ENCODE measurements at places on chromosomes 12 and 14.

GRCh38 chr14:80946797-80947196, 5.3 kb upstream of the CEP128 start:
- no peaks in the 10 kb centered on the region for H3K36me3 ChIP-seq
- H3K27ac ChIP-seq = no peak overlapping the region
- H3K4me1 ChIP-seq = no peaks in the 10 kb centered on the region
- H3K4me3 ChIP-seq = no peak overlapping the region

- H3K27me3 ChIP-seq = peaks cover 11% of the 10 kb centered on the region
- DNase-seq = no peak
- H3K4me3 ChIP-seq = no peak overlapping the region
- H3K36me3 ChIP-seq = no peaks in the 10 kb centered on the region
- peaks cover 3% of the 10 kb centered on the region for H3K4me1 ChIP-seq
These were observed 8.5 kb upstream of the LTBP2 start for GRCh38 chr14:74620497-74620921.

- peaks cover 3% of the 10 kb centered on the region for H3K27me3 ChIP-seq
- no peak for DNase-seq
- H3K36me3 ChIP-seq = no peaks in the 10 kb centered on the region
- no peak overlapping the region for H3K27ac ChIP-seq
- no peak overlapping the region for H3K4me3 ChIP-seq
These were observed 1.9 kb upstream of the DCAF4 start for GRCh38 chr14:72924337-72924736.

- no peak for DNase-seq
- H3K27ac ChIP-seq = no peak overlapping the region
- H3K36me3 ChIP-seq = no peaks in the 10 kb centered on the region
- H3K4me1 ChIP-seq = no peaks in the 10 kb centered on the region
- no peaks in the 10 kb centered on the region for H3K27me3 ChIP-seq
- H3K4me3 ChIP-seq = no peak overlapping the region
These were observed 270.6 kb downstream of the NAV3 start for GRCh38 chr12:78101113-78101876.

GRCh38 chr14:90903101-90903500, 86.9 kb upstream of the TTC7B start:
- H3K27ac ChIP-seq = no peak overlapping the region
- peak; percentile 47 for DNase-seq
- no peak overlapping the region for H3K4me3 ChIP-seq
- no peaks in the 10 kb centered on the region for H3K4me1 ChIP-seq
- H3K27me3 ChIP-seq = no peaks in the 10 kb centered on the region
- peaks cover 12% of the 10 kb centered on the region for H3K36me3 ChIP-seq

DNA sequence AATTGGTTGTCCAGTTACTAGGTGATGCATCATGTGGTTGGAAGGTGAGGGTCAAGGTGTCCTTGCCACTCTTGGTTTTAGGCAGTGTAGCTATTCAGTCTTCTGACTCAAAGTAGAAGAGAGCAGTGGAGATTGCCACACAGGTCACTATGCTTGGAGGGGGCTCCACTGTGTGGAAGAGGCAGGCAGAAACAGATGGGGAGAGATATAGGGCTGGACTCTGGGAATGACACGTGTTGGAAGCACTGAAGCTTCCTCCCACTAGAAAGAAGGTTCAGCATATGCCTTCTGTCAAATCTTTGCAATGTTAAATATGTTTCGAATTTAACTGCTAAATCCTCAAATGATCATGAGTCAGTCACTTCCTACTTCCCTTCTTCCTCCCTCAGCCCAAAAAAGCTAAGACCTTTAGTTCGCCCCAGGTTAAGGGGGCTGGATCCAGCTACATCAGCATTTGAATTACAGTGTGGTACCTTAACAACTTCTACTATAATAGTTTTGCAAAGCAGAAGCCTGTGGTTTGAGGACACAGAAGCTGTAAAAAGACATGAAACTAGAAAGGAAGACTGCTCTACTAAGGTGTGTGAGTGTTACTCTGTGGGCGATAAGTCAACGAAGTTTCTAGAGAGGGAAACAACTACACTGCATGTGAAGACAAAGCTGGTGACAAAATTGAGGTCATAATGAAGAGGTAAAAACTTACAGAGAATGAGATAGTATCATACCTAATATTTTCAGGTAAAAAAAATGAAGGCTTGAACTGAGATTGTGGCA, 228.0 kb downstream of the NELL2 start:
- H3K36me3 ChIP-seq = no peaks in the 10 kb centered on the region
- H3K27ac ChIP-seq = no peak overlapping the region
- H3K4me3 ChIP-seq = no peak overlapping the region

DNA sequence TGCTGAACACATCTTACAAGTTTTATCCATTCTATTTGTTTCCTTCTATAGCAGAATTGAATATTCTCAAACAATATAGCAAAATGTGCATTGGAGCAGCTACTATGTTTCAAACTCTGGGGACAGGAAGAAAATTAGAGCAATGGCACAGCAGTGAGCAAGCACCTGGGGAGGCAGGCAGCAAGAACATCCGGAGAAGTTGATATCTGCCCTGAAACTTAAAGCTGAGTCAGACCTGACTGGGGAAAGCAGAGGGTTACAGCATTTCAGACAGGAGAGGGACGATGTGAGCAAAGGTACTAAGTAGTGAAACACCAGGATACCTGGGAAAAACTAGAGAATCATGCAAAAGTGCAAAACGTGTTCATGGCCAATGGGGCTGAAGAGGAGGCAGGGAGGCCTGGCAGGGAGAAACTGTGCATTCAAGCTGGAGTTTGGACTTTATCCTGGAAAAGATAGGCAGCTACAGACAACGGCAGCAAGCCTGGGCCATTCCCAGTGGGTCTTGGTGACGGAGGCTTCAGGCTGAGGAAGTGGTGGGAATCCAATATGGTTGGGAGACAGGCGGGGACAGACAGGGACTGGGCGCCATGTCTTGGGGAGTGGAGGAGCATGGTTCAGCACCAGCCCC, 118.0 kb upstream of the CDKN3 start:
- no peak overlapping the region for H3K27ac ChIP-seq
- H3K4me1 ChIP-seq = no peaks in the 10 kb centered on the region
- H3K4me3 ChIP-seq = no peak overlapping the region
- no peaks in the 10 kb centered on the region for H3K36me3 ChIP-seq

DNA sequence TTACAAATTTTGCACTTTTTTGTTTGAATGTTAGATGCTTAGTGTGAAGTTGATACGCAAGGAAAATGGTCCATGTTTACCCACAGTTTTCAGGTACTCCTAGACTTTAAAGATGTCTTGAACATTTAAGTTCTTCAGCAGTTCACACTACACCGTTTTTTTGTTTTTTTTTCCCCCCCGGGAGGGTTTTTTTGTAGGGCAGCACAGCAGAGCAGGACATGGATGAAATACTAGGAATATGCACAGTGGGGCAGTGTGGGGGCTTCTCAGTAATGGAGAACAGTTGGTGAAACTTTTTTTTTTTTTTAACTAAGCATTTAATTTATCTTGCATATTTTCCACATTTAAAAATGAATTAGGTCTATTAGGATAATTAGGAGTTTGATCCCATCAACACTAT, 4.9 kb downstream of the RAN start:
- DNase-seq = no peak
- no peak overlapping the region for H3K27ac ChIP-seq
- no peaks in the 10 kb centered on the region for H3K27me3 ChIP-seq
- peaks cover 42% of the 10 kb centered on the region for H3K36me3 ChIP-seq

- peaks cover 5% of the 10 kb centered on the region for H3K27me3 ChIP-seq
- no peaks in the 10 kb centered on the region for H3K36me3 ChIP-seq
- H3K4me1 ChIP-seq = no peaks in the 10 kb centered on the region
- no peak overlapping the region for H3K27ac ChIP-seq
These were observed 242.7 kb upstream of the SFSWAP start for GRCh38 chr12:131468206-131468605.

DNA sequence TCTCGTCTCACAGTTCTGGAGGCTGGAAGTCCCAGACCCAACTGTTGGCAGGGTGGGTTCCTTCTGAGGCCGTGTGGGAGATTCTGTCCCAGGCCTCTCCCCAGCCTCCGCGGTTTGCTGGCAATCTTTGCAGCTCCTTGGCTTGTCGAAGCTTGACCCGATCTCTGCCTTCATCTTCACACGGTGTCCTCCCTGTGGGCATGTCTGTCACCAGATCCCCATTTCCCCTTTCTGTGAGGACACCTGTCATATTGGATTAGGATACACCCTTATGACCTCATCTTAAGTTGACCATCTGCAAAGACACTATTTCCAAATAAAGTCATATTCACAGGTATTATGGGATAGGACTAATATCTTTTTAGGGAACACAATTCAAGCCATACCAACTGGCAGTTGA, 22.6 kb upstream of the LRP1-AS start:
- no peaks in the 10 kb centered on the region for H3K4me1 ChIP-seq
- peaks cover 84% of the 10 kb centered on the region for H3K36me3 ChIP-seq
- DNase-seq = no peak

GRCh38 chr14:81179631-81180030, 41.1 kb downstream of the GTF2A1 start:
- H3K4me1 ChIP-seq = no peaks in the 10 kb centered on the region
- no peak overlapping the region for H3K4me3 ChIP-seq
- H3K27ac ChIP-seq = no peak overlapping the region
- no peak for DNase-seq

GRCh38 chr14:27886256-27886655, 880.3 kb upstream of the FOXG1 start:
- no peak for DNase-seq
- no peaks in the 10 kb centered on the region for H3K4me1 ChIP-seq
- no peak overlapping the region for H3K4me3 ChIP-seq
- no peaks in the 10 kb centered on the region for H3K36me3 ChIP-seq
- no peaks in the 10 kb centered on the region for H3K27me3 ChIP-seq

DNA sequence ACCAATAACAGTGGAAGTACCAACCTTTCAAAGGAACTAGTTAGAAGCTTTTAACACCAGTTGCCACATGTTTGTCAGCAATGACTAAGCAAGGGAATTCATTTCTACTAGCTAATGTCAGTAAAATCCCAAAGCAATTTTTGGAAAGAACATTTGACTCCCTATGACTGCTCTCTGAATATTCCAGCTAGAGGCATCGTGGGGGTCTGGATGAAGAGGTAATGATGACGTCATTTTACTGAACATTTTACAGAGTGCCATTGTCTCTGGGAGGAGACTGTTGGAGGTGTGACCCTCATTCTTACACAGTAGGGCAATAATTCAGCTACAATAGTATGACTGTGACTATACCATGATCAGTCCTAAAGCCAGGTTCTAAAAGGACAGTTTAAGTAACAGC, 204.8 kb downstream of the ITPR2 start:
- H3K4me3 ChIP-seq = no peak overlapping the region
- peaks cover 4% of the 10 kb centered on the region for H3K36me3 ChIP-seq
- no peak for DNase-seq
- no peaks in the 10 kb centered on the region for H3K27me3 ChIP-seq
- H3K4me1 ChIP-seq = no peaks in the 10 kb centered on the region
